Endothelial cell of umbilical vein (primary cell): ENCODE measurements at places on chromosomes 3 and 15. TPM values are rescaled to one million over a fixed set of nuclear protein-coding genes. Genes with fewer than 3 reads are reported as not detected.

Gene DZIP1L
- total RNA-seq: 14.6 and 17.9 TPM in 2 replicates

Gene CCR3
- total RNA-seq: not detected in 2 replicates

Gene CA12
- 1.8 and 5.9 TPM in 2 replicates for total RNA-seq

Gene GOLGA6D
- total RNA-seq: not detected in 2 replicates

Gene POTEB3
- not detected in 2 replicates for total RNA-seq

Gene WDR72
- total RNA-seq: not detected in 2 replicates

Gene LHFPL4
- total RNA-seq: not detected in 2 replicates

Gene RETNLB
- not detected in 2 replicates for total RNA-seq

DNA sequence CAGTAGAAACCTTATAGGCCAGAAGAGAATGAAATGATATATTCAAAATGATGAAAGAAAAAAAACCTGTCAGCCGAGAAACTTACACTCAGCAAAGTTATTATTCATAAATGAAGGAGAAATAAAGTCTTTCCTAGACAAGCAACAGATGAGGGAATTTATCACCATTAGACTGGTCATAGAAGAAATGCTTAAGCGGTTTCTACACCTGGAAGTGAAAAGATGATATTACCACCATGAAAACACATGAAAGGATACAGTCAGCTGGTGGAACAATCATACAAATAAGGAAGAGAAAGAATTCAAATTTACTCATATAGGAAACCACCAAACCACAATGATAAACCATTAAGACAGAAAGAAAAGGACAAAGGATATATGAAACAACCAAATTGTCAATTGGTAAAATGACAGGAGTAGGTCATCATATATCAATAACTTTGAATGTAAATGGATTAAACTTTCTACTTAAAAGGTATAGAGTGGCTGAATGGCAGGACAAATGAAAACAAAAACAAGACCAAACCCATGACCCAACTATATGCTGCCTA is 29.9 kb upstream of the PRR23C start:
- no peak for DNase-seq

DNA sequence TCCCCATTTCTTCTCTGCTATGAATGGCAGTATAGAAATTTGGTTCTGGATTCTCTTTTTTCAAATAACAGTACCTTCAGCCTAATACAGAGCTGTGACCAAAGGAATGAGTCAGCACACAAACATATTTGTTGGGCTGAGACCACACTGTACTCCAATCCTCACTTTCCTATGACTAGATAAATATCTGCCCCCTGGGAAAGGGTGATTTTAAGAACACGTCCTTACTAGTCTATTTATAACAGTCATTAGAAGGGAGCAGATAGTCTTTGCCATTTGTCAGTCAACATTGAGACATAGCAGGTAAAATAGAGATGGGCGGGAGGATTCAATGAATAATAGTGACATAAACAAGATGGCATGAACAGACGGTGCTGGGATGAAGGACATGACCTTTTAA is 461.3 kb downstream of the MCTP2 start:
- no peak for DNase-seq

DNA sequence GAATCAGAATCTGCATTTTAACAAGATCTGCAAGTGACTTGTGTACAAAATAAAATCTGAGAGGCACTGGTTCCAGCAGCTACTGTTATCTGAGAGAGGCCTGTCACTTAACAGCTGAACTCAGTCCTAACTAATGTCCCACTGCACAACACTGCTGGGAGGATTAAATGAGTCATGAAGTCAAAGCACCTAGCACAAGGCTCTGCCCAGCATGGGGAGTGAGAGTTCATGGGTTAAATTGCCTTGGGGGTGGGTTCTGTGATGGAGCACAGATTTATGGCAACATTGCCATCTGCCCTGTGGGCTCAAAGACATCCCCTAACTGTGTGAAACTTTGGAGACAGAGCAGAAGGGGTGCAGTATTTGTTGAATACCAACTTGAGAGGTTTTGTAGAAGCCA is 250.9 kb downstream of the PLCL2 start:
- DNase-seq: no peak

- no peak for DNase-seq
Measured at GRCh38 chr3:186988806-186989205, 58.5 kb downstream of the ST6GAL1 start.

DNA sequence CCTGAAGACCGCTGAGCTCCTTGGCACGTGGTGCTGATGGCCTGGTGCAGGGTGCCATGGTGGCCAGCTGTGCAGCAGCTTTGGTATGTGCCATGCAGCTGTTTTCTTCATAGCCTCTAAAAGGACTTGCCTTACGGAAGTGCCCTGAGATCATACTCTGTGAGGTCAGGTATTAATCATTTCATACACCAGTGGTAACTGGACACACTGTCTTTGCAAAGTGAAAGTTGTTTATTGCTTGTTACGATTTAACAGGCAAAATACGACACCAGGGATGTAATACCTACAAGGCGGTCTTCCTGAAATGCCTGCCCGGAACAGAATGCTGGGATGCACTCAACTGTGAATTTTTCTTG is 184.6 kb downstream of the ATP10A start:
- DNase-seq: no peak

- no peak for DNase-seq
Measured at GRCh38 chr3:66402596-66403290, 98.1 kb downstream of the LRIG1 start.

DNA sequence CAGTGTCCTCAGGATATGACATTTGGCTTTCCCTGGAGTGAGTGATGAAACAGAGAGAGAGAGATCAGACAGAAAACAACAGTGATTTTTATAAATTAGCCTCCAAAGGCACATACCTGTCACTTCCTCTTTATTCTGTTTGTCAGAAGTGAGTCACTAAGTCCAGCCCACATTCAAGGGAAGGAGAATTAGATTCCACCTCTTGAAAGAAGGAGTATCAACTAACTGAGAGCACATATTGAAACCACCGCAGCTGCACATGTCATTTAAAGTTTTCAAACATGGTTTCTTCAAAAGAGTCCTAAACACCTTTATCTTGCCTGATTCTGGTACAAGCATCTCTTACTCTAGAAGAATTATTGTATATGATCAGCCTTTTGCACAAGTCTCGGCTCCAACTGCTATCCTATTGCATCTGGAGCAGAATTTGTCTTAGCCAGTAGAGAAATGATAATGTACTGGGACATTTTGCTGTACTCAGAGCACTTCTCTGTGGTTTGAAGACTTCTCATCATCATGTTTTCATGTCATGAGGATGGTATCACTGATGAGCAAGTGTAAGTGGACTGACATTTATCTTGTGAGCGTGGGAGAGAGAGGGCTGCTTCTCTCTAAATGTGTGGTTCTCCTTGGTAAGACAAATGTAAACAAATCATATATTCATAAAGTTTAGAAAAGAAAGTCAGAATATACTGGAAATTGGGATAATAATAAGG is 338.9 kb upstream of the CFAP20DC start:
- DNase-seq: no peak

DNA sequence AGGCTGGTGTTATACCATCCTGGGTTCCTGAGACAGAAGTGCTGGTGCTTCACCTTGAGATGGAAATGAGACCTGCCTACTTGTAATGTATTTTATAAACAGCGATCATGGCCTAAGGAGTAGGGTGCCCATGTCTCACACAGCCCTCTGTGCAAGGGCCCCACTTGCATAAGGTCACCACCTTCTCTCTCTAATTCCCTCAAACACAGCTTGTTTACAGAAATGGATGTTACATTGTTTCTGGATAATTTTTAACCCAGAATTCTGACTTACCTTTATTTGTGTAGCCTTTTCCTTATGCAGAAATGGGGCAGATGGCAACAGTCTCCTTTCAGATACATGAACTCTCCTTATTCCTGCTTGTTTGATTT is 95.1 kb upstream of the UMPS start:
- no peak for DNase-seq

- no peak for DNase-seq
Measured at GRCh38 chr3:124298951-124299350, 307.0 kb upstream of the ROPN1 start.

DNA sequence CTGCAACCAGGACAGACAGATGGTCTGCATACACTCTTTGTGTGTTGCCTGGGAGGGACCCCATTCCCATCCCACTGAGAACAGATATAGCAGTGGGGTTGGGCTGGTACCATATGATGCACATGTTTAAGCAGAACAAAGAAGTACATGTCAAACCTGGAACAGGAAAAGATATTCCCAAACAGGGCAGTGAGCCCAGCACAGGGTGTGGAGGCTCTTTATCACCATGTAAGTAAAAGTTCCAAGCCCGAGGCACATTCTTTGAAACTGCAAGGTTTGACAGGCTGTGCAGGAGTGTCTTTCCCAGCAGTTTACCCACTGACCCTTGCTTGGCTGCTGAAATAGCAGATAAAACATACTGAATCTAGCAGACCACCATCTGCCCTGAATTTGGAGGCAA is 5.3 kb upstream of the ZNF445 start:
- DNase-seq: no peak

GRCh38 chr3:46098319-46098761 is 71.1 kb upstream of the XCR1 start:
- no peak for DNase-seq

- DNase-seq: no peak
Measured at GRCh38 chr3:108951820-108952501, 1.7 kb downstream of the GUCA1C start.

- no peak for DNase-seq
Measured at GRCh38 chr3:113055201-113055600, 64.4 kb downstream of the GTPBP8 start.
